Occipital lobe (tissue), 3 donors: ENCODE measurements at places on chromosomes 6 and 20.

DNA sequence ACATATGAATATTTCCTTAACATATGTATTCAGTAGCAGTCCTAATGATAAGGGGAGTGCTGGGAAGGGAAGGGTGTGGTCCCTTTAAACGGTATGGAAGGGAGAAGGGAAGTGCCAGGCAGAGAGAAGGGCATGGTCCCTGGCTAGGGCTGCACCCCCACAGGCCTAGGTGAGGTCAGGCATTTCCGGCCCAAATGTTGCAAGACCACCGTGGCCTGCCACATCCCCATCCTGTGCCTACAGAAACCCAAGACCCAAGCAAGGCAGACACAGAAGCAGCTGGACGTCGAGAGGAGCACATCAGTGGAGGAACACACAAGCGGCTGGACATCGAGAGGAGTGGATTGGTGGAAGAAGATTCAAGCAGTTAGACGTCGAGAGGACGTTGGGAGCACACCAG, 5.9 kb downstream of the RRAGD start:
- no peak for DNase-seq

DNA sequence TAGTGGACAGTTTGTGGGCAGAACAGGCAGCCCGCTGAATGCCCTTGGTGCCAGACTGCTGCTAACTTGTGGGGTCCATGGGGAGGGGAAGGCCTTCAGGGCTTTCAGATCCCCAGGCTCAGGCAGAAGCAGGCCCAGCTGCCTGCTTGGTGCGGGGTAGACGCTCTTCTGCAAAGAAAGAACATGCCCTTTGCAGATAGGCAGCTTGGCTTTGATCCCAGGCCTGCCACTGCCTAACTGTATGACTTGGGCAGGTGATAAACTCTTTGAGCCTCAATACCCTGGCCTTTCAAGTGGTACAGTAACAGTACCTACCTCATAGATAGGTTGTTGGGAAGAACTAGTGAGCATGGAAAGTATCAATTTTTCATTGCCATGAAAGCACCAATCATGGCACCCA, 28.4 kb downstream of the CHMP4B start:
- no peak for DNase-seq

GRCh38 chr20:33411242-33411641, 9.9 kb upstream of the CDK5RAP1 start:
- peak; percentile 79 for DNase-seq

GRCh38 chr6:90650041-90650940, 63.4 kb upstream of the MAP3K7 start:
- DNase-seq, result no peak

- DNase-seq, result no peak
Measured at GRCh38 chr6:140602431-140603248, 1228.2 kb upstream of the CITED2 start.

DNA sequence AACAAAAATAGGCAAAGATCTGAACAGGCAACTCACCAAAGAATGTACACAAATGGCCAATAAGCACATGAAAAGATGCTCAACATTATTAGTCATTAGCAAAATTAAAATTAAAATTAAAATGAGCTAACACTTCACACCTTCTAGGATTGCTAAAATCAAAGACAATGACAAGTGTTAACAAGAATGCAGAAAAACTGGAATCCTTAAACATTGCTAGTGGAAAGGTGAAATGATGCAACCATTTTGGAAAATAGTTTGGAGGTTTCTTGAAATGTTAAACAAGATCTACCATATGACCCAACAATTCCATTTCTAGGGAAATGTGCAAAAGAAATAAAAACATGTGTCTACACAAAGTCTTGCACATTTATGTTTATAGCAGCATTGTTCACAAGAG, 75.5 kb upstream of the DST start:
- DNase-seq, result no peak

DNA sequence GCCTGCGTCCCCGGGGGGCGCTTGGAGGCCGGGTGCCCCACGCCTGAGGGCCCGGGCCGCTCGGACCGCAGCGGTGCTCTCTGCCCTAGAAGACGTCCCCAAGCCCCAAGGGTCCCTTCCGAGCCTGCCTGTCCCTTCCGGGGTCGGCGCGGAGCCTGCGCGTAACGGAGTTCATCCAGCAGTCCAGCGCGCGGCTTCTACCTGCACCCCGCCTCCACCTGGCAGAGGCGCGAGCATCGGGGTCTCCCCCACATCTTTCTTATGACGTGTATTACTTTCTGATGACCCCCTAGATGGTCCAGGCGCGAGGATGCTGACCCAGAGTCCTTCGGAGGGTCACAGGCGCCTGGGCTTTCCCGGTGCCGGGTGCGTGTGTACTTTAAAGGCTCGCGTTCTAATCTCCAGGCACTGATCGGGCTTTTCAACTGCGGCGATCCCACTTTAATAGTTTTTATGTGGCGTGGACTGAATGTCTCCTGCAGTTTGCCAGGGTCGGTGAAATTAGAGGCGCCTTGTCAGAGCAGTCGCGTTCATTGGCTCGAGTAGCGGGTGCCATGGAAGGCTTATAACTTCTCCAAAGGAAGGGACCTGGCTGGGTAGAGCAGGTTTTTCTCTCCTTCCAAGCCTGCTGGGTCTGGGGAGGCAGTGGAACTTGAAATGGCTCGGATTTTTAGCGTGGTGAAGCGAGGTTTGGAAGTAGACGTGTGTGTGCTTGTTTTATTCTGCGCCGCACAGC, 912 bp downstream of the EYA4 start:
- DNase-seq, result no peak

DNA sequence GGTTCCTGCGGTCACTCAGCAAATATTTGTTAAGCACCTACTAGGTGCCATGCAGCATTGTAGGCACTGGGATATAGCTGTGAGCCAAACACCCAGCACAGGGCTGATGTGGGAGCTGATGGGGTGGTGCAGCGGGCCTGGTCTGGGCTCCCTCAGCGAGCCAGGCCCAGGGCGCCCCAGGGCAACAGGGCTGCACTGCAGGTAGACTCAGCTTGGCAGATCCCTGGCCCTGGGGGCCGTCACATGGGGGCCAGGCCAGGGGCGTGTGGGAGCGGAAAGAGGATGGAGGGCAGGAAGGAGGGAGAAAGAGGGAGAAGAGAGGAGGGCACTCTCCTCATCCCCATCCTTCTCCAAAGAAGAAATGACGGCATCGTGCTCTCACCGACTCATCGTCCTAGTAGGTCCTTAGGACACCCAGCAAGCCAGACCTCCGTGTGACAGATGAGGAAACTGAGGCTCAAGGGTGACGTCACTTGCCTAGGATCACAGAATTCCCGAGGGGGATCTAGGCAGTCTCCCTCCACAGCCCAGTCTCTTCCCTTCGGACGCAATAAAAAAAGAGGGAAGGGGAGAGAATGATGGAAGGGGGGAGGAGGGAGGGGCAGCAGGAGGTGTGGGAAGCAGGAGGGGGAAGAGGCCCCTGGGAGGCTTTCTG, 53.3 kb downstream of the RBM38 start:
- no peak for DNase-seq

DNA sequence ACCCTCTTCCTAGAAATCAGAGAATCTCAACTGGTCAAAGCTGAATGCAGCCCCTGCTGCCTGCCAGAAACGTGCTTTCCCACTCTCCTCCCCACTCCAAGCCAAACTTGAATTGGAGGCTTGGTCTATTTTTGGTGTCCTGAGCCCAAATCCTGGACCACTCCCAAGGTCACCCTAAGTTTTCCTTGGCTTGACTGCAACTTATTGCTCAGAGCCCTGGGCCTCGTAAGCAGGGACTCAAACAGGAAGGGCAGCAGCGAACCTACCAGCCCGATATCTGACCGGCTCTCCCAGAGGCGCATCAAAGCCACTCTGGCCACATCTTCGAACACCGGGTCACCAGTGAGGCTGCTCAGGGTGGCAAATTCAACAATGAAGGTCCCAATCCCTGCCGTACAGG, 12.7 kb downstream of the EDEM2 start:
- DNase-seq, result no peak

- DNase-seq, result no peak
Measured at GRCh38 chr6:151494936-151495320, 1.1 kb downstream of the CCDC170 start.

DNA sequence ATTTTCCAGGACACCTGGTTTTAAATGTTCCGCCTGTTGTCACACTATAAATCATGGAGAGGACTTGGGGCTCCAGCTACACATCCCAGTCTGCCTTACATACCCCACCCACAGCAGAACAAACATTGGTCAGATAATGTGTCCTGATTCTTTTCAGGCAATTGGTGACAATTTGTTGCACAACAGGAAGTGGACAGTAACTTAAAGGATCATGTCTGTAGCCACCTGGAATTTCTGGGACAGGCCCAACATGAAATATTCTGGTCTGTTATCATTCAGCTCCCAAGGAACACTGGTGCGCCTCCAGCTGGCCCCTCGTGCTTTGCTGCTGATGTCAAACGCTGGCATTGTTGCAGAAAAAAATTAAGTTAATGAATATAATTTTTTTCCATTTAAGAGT, 117.2 kb downstream of the SOBP start:
- DNase-seq, result no peak

- DNase-seq, result no peak
Measured at GRCh38 chr6:34178357-34179105, 32.6 kb upstream of the GRM4 start.

- DNase-seq, result no peak
Measured at GRCh38 chr6:137799950-137800568, 67.0 kb upstream of the TNFAIP3 start.

- no peak for DNase-seq
Measured at GRCh38 chr6:28922821-28923317, 916 bp downstream of the TRIM27 start.

DNA sequence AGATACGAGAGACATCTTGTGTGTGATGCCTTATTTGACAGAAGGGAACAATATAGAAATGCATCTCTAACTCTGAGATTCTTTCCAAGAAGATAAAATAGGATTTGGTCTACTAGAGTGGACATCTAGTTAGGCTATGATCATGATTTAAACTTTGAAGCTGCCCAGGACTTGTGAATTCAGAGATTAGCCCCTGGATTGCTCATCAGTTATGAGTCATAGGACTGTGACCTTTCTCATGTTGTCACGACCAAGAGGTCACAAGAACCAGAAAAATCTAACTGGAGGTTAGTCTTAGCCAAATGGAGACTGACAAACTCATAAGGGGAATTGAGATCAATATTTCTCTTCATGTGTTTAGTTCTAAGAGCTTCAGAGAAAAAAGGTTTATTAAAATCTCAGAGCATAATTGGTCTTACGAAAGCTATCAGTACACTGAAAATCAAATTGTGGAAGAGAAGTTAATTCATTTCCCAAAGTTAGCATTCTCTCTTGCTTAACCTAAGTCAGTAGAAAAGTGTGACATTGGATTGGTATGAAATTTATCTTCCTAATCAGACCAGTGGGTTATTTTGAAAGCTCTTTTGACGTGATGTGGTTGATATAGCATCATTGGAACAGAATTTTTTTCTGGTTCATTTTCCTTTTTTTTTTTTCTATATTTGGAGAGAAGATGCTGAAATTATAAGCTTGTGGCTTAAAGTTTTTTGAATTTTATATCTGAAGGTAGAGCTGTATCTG, 245.7 kb downstream of the RNF144B start:
- DNase-seq, result no peak

GRCh38 chr6:42367353-42368011, 84.2 kb downstream of the TRERF1 start:
- no peak for DNase-seq

DNA sequence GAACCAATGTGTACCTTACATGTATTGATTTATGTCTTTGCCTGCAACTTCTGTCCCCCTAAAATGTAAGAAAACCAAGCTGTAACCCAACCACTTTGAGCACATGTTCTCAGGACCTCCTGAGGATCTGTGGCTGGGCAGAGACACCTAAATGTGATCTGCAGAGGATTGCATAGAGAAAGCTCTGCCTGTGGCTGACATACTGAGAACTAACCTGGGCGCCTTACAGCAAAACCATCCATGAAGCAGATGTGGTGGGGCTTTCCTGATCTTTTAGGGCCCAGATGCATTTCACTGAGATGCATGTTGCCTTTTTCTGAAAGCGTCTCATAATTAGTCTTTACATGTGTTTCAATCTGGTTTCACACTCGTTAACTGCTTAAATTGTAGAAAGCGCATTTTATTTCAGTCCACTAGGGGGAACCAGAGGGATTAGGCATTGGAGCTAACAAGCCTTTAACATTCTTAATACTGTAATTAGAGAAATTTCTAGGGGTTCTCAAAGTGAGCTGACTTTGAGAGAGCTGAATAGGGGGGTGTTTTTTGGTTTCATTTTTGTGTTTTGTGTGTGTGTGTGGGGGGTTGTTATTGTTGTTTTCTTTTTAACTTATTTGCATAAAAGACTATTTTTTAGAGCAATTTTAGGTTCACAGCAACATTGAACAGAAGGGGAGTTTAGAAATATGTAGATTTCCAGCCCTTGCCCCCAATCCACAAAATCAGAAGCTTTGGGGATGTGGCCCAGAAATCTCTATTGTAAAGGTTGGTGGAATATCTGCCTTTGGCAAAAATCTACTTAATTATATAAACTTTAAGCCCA, 50.9 kb upstream of the FAM184A start:
- DNase-seq, result no peak

DNA sequence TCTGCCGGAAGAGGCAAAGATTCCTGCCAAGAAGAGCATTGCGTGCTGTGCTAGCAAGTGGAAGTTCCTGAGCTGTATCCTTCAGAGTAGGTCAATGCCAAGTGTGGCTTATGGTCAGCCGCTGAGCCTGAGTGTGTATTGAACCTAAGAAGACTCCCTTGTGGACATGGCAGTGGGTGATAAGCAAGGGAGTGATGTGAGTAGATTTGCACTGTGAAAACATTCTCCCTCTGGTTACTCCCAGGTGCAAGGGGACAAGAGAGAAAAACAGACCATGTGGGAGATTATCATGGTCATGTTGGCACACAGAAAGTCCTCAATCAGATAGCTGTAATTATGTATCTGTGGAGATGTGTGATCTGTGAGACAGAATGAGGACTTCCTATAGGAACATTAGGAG, 6.1 kb upstream of the TMEM74B start:
- no peak for DNase-seq

DNA sequence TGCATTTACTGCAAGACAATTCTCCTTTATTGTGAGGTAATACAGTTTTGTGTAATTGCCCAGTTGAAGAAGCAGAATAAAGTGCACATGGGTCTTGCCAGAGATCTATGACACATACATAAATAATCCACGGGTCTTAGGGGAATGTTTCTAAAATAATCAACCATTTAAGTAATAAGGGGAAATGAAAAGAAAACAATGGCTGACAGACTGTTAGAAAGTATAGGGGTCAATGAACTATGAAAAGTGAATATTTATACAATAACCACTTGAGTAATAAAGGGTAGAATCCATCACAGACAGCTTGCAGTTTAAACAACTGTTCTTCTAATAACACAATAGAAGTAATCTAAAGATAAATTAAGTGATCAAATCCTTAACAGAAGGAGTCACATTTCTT, 477.2 kb downstream of the EYS start:
- no peak for DNase-seq
